ENCODE measurements at places on chromosomes 2 and 18.

GRCh38 chr2:12675352-12675795 is 41.4 kb upstream of the TRIB2 start:
- peak; percentile 72 for DNase-seq

- DNase-seq, result no peak
Measured at GRCh38 chr2:178550352-178550751, 70.1 kb downstream of the PLEKHA3 start.

DNA sequence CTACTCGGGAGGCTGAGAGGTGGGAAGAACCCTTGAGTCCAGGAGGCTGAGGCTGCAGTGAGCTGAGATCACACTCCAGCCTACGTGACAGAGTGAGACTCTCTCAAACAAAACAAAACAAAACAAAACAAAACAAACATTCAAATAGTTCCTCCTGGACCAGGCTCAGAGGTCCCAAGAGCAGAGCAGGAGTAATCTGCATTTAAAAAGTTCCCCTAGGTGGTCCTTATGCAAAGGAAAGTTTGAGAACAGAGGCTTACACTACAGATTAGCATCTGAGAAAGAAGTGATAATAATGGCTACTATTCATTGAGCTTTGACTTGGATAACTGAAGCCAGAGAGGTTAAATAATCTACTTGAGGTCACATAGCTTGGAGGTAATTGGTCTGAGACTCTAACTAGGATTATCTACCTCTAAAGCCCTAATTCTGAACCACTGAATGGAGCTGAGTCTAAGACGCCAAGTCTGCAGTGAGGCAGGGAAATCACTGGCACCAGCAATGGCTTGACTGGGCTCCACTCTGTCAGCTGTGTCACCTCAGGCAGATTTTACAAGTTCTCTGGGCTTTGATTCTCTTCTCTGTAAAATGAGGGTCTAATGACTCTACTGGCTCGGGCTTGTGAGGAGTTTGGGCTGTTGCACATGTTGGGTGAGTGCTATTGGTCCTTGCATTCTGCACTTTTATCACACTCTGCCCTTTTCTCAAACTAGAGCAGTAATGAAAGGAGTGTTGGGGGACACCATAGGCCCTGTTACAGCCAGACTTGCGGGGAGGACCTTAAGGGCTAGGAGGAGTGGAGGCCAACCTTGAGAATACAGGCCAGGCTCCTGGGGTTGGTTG is 29.2 kb upstream of the DLX2 start:
- no peak for DNase-seq

GRCh38 chr18:8374676-8375075 is 234.6 kb upstream of the RAB12 start:
- DNase-seq, result peak; percentile 8

DNA sequence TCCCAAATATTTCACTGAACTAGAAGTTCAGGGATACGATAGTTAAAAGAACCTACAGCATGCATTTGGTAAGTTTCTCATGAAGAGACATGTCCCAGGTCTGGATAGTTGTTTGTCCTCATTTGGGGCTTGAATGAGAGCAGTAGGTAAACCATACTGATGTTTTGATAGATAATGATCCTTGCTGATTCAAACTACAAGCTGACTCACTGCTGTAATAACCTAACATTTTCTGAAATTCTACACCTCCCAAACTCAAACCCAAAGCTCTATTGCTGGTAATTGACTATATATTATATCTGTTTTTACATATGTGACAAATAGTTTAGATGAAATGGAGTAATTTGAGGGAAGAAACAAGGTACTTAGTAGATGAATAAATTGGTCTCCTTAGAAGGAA is 154.1 kb upstream of the BOD1L2 start:
- DNase-seq, result peak; percentile 7

- DNase-seq, result peak; percentile 82
Measured at GRCh38 chr2:43269706-43270105, 43.3 kb upstream of the ZFP36L2 start.

DNA sequence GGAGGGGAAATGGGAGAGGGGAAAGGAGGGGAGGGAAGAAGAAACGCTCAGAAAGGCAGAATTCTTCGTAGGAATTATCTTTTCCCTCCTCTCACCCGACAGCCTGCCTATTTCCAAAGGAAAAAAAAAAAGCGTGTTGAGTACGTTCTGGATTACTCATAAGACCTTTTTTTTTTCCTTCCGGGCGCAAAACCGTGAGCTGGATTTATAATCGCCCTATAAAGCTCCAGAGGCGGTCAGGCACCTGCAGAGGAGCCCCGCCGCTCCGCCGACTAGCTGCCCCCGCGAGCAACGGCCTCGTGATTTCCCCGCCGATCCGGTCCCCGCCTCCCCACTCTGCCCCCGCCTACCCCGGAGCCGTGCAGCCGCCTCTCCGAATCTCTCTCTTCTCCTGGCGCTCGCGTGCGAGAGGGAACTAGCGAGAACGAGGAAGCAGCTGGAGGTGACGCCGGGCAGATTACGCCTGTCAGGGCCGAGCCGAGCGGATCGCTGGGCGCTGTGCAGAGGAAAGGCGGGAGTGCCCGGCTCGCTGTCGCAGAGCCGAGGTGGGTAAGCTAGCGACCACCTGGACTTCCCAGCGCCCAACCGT is at the start of gene GAD1:
Gene GAD1, plus strand, starts transcription at position 384 of the 589 bp plus-strand sequence. CDS start 1,705 bp downstream, outside the sequence.
- DNase-seq, result peak; percentile 23

DNA sequence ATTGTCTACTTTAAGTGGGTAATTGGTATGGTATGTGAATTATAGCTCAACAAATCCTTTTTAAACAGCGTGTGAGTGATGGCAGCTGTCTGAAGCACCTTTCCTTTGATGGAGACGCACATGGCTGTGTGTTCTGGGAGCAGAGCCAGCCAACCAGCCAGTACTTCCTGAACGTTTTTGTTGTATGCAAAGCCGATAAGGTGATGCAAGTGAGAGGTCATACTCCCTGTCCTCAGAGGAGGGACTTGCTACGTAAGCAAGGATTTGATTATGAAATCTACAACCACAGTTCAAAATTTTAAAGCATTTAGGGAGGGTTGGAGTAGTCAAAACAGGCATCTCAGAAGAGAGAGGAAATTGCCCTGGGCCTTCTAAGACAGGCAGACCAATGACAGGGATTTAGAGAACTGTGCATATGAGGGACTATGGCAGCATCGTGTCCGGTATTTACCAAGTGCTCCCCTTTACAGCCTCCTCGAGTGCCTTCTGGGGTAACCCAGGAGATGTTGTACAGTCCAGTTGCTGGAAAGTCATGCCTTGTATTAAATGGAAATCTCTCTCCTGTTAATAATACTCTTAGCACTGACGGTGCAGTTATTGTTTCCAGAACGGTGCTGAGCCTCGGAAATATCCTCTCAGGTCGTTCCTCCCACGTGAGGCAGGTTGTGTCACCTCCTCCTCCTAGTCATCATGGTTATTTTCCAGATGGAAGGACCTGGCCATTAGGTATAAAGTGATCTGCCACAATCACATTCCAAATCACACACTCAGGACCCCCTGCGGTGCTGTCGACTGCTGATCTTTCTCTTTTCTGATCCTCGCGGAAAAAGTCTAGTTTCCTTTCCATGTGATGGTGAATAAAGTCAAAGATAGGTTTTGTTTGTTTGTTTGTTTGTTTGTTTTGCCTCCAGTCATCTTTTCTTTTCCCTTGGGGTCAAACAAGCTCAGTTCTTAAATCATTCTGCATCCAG is 28.4 kb downstream of the ARHGEF4 start:
- DNase-seq, result peak; percentile 63

Data from astrocyte (in vitro differentiated cells and primary cell).